ENCODE measurements at places on chromosomes 16 and 17. TPM values are rescaled to one million over a fixed set of nuclear protein-coding genes. Genes with fewer than 3 reads are reported as not detected.

DNA sequence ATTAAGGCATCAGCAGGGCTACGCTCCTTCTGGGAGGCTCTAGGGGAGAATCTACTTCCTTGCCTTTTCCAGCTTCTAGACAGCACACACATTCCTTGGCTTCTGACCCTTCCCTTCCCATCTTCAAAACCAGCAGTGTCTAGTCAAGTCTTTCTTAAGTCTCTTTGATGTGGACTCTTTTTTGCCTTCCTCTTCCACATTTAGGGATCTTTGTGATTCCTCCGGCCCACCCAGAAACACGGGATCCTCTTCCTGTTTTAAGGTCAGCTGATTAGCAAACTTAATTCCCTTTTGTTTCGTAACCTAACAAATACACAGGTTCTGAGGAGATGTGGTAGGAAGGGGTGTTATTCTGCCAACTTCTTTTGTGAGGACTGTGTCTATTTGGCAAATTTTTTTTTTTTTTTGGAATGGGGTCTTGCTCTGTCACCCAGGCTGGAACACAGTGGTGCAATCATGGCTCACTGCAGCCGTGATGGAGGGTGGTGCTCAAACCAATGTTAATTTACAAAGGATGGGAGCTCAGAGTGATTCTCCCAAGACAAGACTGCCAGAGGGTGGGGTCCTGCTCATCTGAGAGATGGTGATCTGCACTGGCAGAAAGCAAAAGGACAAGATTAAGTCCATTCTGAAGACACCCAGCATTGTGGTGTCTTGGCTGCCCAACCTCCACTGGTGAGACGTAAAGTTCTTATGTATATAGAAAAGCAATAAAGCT is 14.7 kb downstream of the KNOP1 start:
- no peaks in the 10 kb centered on the region for H3K27me3 ChIP-seq
- no peak overlapping the region for H3K4me3 ChIP-seq
- peaks cover 10% of the 10 kb centered on the region for H3K4me1 ChIP-seq
- DNase-seq = no peak
- no peak overlapping the region for H3K27ac ChIP-seq

- DNase-seq = no peak
- peaks cover 67% of the 10 kb centered on the region for H3K4me1 ChIP-seq
- H3K27me3 ChIP-seq = peaks cover 80% of the 10 kb centered on the region
These were observed 14.4 kb upstream of the CBX8 start for GRCh38 chr17:79811011-79811867.

DNA sequence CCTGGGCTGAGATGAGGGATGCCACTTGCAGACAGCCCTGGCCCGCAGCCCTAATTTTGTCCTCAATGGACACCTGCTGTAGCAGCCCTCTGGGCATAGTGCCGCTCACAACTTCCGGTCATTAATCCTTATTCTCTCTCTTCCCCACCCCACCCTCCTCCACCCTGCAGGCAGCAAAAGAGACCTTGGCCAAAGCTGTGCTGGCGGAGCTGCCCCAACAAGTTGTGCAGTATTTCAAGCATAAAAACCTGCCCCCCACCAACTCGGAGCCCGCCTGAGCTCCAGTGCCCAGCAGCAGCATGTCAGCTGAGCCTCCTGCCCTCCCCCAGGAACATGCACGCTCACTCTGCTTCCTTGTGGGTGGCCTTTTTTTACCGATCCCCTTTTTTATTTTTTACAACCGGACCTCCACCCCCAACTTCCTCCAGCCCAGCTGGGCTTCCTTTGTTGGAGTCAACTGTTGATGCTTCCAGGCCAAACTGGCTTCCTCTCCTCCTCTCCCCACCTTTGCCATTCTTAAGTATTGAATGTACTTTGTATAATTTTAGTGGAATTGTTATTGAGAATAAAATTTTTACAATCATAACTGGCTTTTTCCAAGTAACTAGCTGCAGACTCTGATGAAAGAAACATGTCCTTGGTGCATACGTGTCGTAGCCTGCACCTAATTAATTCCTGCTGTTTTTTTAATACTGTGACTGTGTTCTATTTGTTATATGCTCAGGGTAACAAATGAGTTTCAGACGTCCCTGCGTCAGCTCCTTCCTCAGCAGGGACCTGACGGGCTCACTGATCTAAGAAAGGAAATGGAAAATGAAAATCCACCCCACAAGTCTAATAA is 38.2 kb downstream of the PSME3IP1 start:
- H3K4me3 ChIP-seq = no peak overlapping the region
- H3K4me1 ChIP-seq = peaks cover 24% of the 10 kb centered on the region
- H3K36me3 ChIP-seq = peaks cover 9% of the 10 kb centered on the region
- H3K27me3 ChIP-seq = no peaks in the 10 kb centered on the region
- DNase-seq = no peak

GRCh38 chr17:64502809-64503208 is 3.3 kb downstream of the DDX5 start:
- peaks cover 74% of the 10 kb centered on the region for H3K36me3 ChIP-seq
- H3K27ac ChIP-seq = no peak overlapping the region
- H3K27me3 ChIP-seq = no peaks in the 10 kb centered on the region
- H3K4me3 ChIP-seq = no peak overlapping the region
- H3K4me1 ChIP-seq = peaks cover 30% of the 10 kb centered on the region
- no peak for DNase-seq

GRCh38 chr17:17119106-17119505 is 76.8 kb downstream of the MPRIP start:
- no peaks in the 10 kb centered on the region for H3K36me3 ChIP-seq
- peak overlapping the region; percentile 90 for H3K27ac ChIP-seq
- H3K4me3 ChIP-seq = no peak overlapping the region
- peaks cover 88% of the 10 kb centered on the region for H3K4me1 ChIP-seq
- no peaks in the 10 kb centered on the region for H3K27me3 ChIP-seq
- DNase-seq = no peak

GRCh38 chr16:80254970-80255369 is 285.8 kb upstream of the DYNLRB2 start:
- H3K27ac ChIP-seq = no peak overlapping the region
- no peak for DNase-seq
- H3K4me1 ChIP-seq = no peaks in the 10 kb centered on the region

GRCh38 chr17:35006961-35007360 is 26.6 kb downstream of the LIG3 start:
- DNase-seq = no peak
- H3K27ac ChIP-seq = no peak overlapping the region
- no peaks in the 10 kb centered on the region for H3K27me3 ChIP-seq
- no peak overlapping the region for H3K4me3 ChIP-seq
- no peaks in the 10 kb centered on the region for H3K4me1 ChIP-seq

DNA sequence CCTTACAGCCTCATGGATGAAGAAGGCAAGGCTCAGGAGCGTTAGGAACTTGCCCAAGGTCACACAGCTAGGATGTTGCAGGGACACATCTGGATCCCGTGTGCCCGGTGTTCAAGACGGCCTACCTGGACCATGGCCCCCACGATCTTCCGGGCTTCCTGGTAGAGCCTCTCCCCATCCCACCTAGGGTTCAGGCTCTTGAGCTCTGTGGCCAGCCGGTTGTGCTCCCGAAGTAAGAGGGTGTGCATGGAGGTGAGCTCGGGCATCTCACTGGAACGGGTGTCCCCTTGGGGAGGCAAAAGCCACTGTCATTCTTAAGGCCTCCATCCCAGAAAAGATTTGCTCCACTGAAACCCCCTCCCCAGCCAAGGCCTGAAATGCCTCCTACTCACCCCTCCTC is 5.3 kb downstream of the MPO start:
- no peak overlapping the region for H3K4me3 ChIP-seq
- no peaks in the 10 kb centered on the region for H3K27me3 ChIP-seq
- peaks cover 6% of the 10 kb centered on the region for H3K4me1 ChIP-seq
- no peak overlapping the region for H3K27ac ChIP-seq

DNA sequence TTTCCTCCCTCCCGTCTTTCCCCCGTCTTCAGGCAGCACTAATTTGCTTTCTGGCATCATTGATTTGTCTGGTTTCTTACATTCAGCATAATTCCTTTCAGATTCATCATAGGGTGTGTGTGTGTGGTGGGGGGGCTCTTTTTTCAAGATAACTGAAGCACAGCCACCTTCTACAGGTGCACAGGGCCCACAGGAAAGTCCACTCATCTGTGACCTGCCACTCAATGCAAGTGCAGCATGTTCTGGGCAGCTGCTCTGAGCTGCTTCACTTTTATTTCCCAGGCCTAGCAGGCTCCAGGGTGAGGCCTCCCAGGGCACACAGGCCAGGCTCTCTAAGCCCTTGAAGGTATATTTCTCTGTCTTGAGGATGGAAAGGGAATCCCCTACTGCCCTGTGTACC is 35.2 kb upstream of the MYH10 start:
- DNase-seq = no peak
- no peaks in the 10 kb centered on the region for H3K4me1 ChIP-seq
- H3K36me3 ChIP-seq = no peaks in the 10 kb centered on the region
- H3K27me3 ChIP-seq = peaks cover 8% of the 10 kb centered on the region
- H3K4me3 ChIP-seq = no peak overlapping the region
- no peak overlapping the region for H3K27ac ChIP-seq

DNA sequence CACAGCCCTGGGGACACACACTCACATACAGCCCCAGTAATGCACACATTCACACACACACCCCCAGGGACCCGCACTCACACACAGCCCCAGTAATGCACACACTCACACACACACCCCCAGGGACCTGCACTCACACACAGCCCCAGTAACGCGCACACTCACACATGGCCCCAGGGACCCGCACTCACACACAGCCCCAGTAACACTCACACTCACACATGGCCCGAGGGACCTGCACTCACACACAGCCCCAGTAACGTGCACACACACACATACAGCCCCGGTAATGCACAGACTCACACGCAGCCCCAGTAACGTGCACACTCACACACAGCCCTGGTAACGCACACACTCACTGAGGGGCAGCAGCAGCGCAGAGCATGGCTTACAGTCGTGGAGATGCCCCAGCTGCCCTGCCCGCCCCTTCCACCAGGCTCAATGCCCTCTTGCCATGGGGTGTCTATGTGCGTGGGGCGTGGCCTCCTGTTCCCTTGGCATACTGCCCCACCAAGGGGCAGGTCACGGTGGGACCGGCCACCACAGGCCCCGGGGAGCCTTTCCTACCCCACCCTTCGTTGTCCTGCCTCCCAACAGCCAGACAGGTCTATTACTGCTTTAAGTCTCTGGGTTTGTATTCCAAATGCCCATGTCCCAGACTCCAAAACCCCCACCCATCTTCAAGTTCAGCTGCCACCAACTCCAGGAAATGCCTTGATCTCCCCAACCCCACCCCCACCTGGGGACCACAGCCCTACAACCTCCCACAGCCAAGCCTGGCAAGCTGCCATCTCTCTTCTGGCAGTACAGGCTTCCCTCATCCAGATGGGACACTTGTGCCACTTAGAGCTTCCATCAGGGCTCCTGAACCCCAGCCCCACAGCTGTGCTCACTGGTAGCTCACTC is 2.7 kb downstream of the CCDC102A start:
- no peaks in the 10 kb centered on the region for H3K27me3 ChIP-seq
- no peaks in the 10 kb centered on the region for H3K36me3 ChIP-seq

GRCh38 chr17:68391561-68392268 is 65.6 kb downstream of the WIPI1 start:
- no peak overlapping the region for H3K4me3 ChIP-seq
- peaks cover 3% of the 10 kb centered on the region for H3K36me3 ChIP-seq
- no peaks in the 10 kb centered on the region for H3K27me3 ChIP-seq
- peaks cover 4% of the 10 kb centered on the region for H3K4me1 ChIP-seq
- no peak for DNase-seq

DNA sequence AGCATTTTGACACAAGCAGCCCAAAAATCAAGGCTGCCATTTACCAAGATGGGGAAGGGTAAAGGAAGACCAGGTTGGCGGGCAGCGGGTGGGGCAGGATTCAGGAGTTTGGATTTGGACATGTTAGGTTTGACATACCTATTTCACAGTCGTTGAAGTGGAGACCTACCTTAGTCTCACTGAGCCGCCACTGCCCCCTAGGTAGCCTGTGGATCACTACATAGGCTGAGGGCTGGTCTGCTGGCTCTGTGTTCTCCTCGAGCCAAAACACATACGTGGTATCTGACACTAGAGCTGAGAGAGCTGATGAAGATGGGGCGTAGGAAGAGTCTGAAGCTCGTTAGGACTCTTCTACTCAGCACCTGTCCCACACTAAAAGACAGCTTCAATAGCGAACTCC is 115.1 kb downstream of the HIC1 start:
- no peaks in the 10 kb centered on the region for H3K4me1 ChIP-seq
- no peaks in the 10 kb centered on the region for H3K27me3 ChIP-seq
- peaks cover 59% of the 10 kb centered on the region for H3K36me3 ChIP-seq
- no peak for DNase-seq

- DNase-seq = no peak
- H3K27me3 ChIP-seq = peaks cover 8% of the 10 kb centered on the region
- no peak overlapping the region for H3K4me3 ChIP-seq
- H3K36me3 ChIP-seq = no peaks in the 10 kb centered on the region
These were observed 9.1 kb upstream of the MED9 start for GRCh38 chr17:17467720-17468119.

- H3K36me3 ChIP-seq = peaks cover 4% of the 10 kb centered on the region
- DNase-seq = no peak
- no peak overlapping the region for H3K27ac ChIP-seq
- no peaks in the 10 kb centered on the region for H3K27me3 ChIP-seq
These were observed 19.5 kb downstream of the NKD1 start for GRCh38 chr16:50567651-50568050.

The XYLT1 gene
- total RNA-seq = 26.0 TPM

The METTL22 gene
- total RNA-seq = 23.2 TPM

Data from CD4-positive, alpha-beta T cell (primary cell).